RPMI8226 (cell line): ENCODE measurements at places on chromosomes 12 and 14.

GRCh38 chr12:19886639-19887064 is 447.4 kb downstream of the AEBP2 start:
- no peak for DNase-seq

DNA sequence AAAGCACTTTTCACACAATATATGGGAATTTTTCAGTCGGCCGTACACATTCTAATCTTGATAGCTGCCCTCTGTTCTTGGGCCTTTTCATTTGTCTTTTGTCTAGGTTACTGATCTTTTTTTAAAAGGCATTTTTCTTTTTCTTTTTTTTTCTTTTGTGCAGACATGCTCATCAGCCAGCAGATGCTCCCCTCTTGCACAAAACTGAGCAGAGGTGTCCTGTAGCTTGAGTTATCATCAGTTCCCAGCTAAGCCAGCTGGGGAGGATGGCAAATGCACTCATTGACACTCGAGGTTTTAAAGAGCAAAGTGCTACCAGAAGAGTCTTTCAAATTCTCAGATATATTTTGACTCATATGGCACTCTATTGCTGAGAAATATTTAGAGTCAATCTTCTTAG is 913.9 kb upstream of the SEL1L start:
- DNase-seq, result no peak

- DNase-seq, result no peak
These were observed 27.2 kb downstream of the RNFT2 start for GRCh38 chr12:116765271-116765670.

DNA sequence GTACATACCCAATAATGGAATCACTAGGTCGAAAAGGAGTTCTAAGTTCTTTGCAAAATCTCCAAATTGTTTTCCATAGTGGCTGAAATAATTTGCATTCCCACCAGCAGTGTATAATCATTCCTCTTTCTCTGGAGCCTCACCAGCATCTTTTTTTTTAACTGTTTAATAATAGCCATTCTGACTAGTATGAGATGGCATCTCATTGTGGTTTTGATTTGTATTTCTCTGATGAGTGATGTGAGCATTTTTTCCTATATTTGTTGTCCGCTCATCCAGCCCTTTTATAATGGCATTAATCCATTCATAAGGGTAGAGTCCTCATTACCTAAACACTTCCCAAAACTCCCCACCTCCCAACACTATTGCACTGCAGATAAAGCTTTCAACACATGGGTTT is 278.3 kb downstream of the SEC23A start:
- no peak for DNase-seq

GRCh38 chr12:92191061-92191460 is 45.4 kb upstream of the BTG1 start:
- DNase-seq, result no peak

- no peak for DNase-seq
These were observed 7.4 kb upstream of the SYCP3 start for GRCh38 chr12:101746661-101747060.
